ENCODE measurements at places on chromosomes 2 and 18.

- DNase-seq, result no peak
These were observed 15.1 kb downstream of the GALNT13 start for GRCh38 chr2:153886833-153887232.

- DNase-seq, result no peak
These were observed 89.7 kb downstream of the SPTBN1 start for GRCh38 chr2:54545702-54546450.

- DNase-seq, result no peak
These were observed 154.8 kb downstream of the RNF144A start for GRCh38 chr2:7071916-7072556.

GRCh38 chr2:232022718-232023117, 61.2 kb downstream of the DIS3L2 start:
- no peak for DNase-seq

DNA sequence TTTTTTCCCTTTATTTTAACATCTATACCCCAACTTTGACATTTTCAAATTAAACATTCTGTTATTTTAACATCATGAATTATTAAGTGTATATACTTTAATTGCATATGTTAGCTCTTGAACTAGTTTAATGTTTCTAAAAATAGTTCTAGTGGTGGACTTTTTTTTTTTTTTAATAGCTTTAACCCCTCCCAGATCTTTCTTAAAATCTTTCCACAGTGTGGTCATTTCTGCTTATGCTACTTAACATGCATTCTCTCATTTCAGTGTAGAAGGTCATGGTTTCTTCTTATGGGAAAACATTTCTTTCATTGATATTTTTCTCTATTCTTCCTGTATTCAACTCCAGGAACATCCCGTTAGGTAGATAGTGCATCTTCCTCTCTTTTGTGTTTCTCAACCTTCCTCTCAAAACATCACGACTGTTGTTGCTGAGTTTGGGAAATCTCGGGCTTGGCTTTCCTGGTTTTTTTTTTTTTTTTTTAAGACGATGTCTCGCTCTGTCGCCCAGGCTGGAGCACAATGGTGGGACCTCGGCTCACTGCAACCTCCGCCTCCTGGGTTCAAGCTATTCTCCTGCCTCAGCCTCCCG, 849 bp upstream of the TMEM18 start:
- no peak for DNase-seq

GRCh38 chr2:157592948-157593347, 35.7 kb downstream of the ACVR1C start:
- DNase-seq, result no peak

DNA sequence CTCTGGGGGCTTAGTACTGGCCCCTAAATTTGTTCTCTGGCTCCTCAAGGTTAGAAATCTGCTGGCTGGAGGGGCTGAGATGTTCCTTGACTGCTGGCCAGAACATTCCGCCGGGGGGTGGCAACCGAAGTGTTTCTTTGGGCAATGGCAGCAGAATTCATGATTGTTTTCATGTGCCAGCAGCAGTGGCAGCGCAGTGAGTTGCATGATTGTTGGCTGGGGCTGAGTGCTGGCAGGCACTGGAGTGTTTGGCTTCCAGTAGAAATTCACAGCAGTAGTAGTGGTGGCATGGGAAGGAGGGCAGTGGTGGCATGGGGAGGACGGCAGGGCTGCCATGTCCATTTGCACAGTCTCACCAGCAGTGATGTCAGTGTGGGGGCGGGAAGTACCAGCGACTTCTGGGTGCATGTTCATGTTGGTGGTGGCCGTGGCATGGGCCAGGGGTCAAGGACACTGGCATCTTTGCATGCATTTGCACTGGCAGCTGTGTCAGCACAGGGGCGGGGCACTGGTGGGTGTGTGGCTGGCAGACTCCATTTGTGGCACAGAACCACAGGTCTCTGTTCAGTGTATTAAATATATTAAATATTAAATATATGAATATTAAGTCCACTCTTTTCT, 130.6 kb upstream of the CDH7 start:
- no peak for DNase-seq

DNA sequence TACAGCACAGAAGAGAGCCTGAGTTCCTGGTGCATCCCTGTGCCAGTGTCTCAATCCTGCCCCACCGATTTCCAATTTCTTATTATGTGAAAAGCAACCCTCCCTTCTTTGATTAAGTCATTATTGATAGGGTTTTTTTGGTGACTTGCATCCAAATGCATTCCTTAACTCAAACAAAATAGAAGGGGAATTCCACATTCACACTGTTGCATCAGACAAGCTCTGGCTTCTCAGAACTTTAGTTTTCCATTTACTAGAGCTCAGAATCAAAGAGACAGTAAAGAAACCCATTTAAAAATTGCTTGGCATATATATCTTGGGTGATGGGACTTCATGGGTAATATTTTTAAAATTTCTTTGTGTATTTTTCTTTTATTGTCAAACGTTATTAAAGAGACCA, 13.8 kb upstream of the TMEM200C start:
- DNase-seq, result no peak

DNA sequence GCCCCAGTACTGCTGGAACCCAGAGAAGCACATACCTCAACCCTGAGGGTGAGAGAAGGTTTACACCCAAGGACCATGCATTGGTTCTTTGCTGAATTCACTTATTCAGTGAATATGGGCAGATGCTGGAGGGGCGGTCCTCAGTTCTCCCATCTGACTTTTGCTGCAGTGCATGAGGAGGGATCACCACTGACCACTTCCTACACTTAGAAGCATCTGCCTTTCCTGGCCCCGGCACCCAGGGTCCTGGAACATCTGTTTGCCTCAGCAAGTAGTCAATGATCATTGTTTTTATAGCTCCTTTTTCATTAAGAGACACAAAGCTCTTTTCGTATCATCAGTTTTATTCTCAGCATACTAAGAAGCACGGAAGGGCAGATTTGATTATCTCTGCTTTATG, 211.4 kb downstream of the SH3RF3 start:
- DNase-seq, result no peak

DNA sequence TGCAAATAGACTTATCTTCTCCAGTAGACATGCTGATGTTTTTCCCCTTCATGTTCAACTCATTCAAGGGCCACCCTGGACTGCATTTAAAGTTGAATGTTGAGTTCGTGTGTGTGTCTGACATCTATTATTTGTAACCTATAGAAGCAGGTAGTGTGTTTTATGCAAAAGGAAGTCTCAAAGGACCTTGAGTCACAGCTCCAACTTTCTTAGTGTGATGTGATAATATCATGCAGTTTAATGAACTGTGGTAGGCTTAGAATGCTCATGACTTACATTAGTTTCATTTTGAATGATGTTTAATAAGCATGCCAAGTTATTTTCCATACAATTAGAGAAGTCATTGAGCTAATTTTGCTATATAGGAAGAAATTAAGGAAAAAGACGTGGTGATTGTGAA, 67.9 kb downstream of the CERS6 start:
- DNase-seq, result no peak

DNA sequence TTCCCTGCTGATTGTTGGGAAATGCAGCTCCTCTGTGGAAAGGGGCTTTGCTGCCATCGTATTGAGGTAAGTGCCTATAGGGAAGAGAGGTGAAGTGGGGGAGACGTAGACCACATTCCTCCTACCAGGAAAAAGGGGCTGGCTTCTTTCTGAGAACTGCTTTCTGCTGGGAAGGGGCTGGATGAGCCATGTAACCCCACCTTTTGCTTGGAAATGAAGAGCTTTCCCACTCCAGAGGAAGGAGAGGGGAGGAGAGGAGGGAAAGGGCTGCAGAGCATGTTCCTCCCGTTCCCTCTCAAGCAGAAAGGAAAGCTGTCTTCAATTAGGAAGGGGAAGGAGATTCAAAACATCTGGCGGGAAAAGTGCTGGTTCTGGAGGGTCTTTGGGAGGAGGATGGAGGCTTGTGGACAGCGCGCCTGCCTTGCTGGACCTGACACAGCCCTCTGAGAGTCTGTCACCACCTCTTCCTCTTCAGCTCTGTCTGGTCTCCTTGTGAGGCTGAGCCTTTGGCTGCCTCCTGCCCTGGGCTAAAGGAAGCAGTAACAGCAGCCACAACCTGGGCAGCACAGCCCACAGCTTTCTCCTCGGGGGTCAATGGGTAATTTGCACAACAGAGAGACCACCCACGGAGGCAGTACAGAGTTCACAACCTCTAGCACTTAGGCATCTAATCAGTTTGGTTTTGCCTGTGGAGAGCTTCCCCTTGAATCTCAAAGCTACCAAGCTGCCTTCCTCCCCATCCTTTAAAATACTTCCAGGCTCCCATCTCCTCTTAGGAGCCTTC, 410.0 kb upstream of the TNP1 start:
- no peak for DNase-seq

- no peak for DNase-seq
These were observed 1.1 kb upstream of the BOLL start for GRCh38 chr2:197786010-197786877.

GRCh38 chr2:58081000-58081399, 34.4 kb downstream of the VRK2 start:
- no peak for DNase-seq

- DNase-seq, result peak; percentile 49
These were observed 28.8 kb downstream of the STEAP3 start for GRCh38 chr2:119252186-119253113.

GRCh38 chr2:127451981-127452380, 33.8 kb downstream of the PROC start:
- no peak for DNase-seq

DNA sequence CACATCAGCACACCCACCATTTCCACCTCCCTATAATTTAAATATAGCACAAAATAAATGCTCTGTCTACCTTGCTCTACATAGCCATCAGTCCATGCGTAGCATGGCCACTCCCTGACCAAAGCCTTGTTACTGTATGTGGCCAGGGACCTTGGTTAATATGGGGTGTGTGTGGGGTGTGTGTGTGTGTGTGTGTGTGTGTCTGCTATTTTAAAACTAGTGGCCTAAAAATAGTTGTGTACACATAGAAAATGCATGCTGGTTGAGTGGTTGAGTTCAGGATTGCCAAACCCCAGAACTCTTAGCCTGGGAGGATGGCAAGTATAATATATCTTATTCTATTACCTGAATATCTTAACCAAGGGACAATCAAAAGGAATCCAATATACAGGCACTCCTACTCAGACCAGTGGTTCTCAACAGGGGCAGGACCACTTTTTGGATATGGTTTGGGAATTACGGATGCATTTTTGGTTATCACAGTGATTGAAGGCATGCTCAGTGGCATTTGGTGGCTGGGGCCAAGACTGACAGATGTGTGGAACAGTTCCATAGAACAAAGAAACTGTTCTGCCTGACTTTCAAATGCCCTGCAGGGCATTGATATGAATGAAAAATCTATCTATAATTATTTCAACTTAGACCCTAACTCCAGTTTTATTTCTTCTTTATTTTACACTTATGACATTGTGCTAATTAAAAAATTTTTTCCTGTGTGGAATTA, 72.3 kb upstream of the PSME4 start:
- DNase-seq, result no peak

DNA sequence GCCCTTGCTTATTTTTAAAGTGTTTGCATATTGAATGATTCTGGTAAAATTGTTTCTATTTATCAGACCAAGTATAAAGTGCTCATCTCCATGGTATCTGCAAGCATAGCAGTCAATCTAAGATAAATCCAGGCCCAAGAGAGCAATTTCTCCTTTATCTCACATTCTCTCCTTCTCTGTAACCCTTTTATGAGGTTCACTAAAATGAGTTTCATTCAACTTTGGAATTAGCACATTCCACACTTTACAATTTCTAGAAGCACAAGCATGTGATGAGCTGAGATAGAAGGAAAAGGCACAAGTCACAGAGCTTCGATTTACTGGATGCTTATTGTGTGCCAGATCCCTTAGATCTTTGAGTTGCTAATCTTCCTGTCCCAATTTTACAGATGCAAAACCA, 97.3 kb downstream of the CNTNAP5 start:
- DNase-seq, result no peak

DNA sequence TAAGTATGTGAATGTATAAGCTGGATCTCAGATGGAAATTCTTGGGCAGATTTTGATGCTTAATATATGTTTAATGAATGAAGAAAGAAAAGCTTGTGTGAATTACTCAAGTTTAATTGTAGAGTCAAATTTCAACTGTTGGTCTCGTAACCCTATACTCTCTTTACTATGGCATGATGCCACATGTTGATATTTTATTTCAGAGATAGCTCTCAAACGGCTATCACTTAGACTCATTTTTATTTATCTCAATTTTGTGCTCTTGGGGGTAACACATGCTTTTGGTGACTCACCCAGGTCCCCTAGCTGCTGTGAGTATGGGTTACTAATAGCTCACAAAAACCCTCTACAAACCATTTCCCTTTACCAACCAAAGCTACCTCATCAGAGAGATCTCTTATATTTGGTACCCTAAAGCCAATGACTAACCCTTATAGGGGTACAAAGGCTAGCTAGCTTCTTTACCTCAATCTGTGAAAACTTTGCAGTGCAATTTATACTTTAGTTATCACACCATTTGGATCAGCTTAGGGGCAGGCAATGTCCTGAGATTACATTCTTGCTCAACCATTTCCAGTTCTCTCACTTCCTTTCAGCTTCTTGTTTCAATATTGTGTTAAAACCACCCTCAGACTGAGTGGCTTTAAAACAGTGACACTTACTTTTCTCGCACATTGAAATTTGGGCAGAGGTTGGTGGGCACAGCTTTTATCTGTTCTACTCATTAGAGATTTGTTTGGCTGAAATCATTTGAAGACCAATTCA, 240.3 kb downstream of the CDH7 start:
- DNase-seq, result no peak
